ENCODE measurements at places on chromosomes 12 and 14. TPM values are rescaled to one million over a fixed set of nuclear protein-coding genes. Genes with fewer than 3 reads are reported as not detected.

DNA sequence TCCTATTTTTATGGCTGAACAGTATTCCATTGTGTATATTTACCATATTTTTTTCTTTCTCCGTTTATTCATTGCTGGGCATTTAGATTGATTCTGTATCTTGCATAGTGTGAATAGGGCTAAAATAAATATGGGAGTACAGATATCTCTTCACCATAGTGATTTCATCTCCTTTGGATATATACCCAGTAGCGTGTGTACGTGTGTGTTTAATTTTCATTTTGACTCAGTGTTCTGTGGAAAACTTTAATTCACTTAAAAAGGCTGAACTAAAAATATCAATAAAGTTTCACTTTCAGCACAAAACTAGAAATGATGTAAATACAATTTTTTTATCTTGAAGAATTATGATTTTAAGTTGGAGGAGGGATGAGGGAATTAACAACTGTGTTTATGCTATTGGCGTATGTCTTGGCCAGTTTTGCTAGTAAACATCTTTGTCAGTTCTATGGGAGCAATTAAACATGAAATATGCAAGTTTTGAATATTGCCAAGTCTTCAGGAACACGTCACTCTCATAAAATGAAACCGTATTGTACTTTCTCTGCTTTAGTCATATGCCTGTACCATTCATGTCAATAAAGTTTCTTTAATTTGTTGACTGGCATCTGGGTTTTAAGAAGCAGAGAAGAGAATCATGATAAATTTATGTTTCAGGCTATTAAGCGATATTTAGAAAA lies 99.8 kb downstream of the PTGER2 start:
- no peak for DNase-seq

DNA sequence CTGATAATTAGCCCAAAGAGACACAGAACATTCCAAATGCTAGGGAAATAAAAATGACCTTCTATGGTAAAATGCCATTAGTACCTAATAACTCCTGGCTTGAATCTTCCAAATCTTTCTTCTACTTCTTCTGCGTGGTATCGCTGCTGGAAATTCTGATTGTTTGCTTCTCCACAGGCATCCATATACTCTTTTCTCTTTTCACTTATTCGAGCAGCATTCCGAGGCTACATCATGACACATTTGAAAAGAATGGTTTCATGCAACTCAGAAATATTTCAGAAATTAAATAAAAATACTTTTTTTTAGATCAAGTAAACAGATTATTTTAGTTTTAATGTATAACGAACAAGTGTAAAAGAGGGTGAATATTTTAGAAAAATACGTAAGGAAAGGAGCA lies 18.9 kb downstream of the ZCCHC8 start:
- no peak for DNase-seq

DNA sequence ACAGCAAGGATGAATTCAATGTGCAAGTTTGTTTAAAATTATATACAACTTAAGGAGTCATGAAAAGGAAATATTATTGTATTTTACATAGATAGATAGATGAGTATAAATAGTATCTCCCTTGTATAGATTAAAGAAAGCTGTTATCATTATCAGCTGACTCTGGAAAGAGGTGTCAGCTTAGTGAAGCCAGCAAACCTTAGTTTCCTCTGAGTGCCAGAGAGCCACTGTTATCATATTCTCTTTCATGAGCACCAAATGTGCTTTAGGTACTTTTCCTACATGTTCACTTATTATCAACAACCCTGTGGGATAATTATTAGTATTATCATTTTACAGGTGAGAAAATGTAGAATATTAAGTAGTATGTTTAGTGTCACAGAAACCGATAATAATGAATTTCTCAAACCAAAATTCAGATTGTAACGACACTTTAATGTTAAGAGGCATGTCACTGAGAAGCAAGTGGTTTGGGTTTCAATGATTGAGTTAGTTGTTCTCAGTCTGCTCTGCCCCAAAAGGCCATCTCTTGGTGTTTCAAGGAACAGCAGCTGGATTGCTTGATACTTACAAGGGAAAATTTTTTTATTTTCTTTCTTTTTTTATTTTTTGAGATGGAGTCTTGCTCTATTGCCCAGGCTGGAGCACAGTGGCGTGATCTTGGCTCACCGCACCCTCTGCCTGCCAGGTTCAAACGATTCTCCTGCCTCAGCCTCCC lies 53.7 kb downstream of the PLEKHA5 start:
- no peak for DNase-seq

GRCh38 chr12:27400856-27401354 lies 45.6 kb upstream of the SMCO2 start:
- DNase-seq, result no peak

DNA sequence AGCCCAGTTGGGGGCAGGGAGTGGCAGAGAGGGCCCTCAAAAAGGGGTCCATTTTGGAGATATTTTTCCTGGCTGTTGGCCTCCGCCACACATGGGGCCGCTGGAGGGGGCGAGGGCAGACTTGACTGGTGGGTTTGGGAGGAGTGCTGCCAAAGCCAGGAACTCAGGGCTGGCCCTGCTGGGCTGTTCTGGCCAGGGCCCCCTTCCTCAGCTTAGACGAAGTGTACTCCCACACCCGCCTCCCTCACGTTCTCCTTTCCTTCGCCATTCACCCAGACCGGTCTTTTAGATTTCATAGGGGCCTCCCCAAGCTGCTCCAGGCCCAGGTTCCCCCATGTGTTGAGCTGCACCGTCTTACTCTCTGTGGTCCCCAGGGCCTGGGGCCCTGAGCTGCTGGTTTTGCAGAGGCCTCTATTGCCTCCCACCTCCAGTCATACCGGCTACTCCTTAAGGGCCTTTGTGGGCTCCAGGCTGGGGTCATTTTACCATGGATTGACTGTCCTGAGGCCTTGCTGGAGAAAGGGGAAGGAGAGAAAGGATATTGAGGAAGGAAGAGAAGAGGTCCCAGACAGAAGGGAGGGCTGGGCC lies 1.3 kb downstream of the KRT7 start:
- no peak for DNase-seq

GRCh38 chr12:34033628-34034296 lies 11.5 kb downstream of the ALG10 start:
- no peak for DNase-seq

DNA sequence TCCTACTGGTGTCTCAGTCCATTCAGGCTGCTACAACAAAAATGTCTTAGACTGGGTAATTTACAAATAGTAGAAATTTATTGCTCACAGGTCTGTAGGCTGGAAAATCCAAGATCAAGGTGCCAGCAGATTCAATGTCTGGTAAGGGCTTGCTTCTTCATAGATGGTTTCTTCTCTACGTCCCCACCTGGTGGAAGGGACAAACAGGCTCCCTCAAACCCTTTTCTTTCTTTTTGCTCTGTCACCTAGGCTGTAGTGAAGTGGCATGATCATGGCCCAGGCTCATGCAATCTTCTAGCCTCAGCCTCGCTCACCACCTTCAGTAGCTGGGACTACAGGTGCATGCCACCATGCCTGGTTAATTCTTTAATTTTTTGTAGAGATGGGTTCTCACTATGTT lies 106.8 kb upstream of the RPH3A start:
- DNase-seq, result no peak

- no peak for DNase-seq
Measured at GRCh38 chr12:102474438-102475064, 5.8 kb downstream of the IGF1 start.

DNA sequence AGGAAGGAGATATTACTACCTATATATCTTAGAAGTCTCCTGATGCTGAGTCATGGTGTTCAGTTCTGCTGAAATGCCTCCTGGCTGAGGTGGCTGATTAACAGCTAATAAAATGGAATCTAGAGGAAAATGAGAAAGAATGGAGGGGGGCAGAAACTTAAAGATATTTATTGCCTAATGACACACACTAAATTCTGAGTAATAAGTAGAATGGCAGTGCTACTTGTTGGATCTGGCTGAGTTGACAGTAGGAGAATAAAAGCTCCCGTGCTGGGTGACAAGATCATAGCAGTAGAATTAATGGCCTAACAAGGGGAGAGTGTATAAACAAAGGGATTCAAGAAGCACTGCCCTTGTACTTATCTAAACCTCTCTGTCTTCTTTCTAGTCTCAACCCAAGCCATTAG lies 137.5 kb downstream of the CNTN1 start:
- DNase-seq, result no peak

GRCh38 chr12:114319422-114319821 lies 86.5 kb downstream of the TBX5 start:
- no peak for DNase-seq

The GPRC5D gene
- 97.6 TPM for total RNA-seq

The SLC6A15 gene
- total RNA-seq, result 5.6 TPM

The JDP2 gene
- total RNA-seq, result 49.0 TPM

The ESPL1 gene
- 5.8 TPM for total RNA-seq

The GLIPR1L2 gene
- total RNA-seq, result 0.60 TPM

The PTHLH gene
- total RNA-seq, result not detected

The ANO4 gene
- 0.30 TPM for total RNA-seq
